ENCODE measurements at places on chromosomes 3 and 15.

- DNase-seq: no peak
These were observed 351.5 kb upstream of the ICE2 start for GRCh38 chr15:60830479-60830878.

- DNase-seq: no peak
These were observed 705.3 kb upstream of the NAALADL2 start for GRCh38 chr3:174153871-174154270.

DNA sequence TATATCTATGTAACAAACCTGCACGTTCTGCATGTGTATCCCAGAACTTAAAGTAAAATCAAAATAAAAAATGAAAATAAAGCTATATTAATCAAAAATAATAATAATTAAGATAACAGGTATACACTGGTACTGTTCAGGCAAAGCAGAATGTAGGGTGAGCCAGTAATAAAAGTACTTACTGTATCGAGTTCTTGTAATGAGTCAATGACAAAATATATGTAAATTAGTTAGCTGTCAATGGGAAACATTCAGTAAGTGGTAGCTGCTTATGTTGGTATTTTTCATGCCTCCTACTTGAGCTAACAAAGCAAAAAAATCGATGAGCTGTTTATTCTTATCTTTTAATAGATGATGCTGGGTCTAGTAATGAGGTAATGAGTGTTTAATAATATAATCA is 93.2 kb downstream of the GBE1 start:
- no peak for DNase-seq

- no peak for DNase-seq
These were observed 9.9 kb upstream of the EID1 start for GRCh38 chr15:48868023-48868422.

DNA sequence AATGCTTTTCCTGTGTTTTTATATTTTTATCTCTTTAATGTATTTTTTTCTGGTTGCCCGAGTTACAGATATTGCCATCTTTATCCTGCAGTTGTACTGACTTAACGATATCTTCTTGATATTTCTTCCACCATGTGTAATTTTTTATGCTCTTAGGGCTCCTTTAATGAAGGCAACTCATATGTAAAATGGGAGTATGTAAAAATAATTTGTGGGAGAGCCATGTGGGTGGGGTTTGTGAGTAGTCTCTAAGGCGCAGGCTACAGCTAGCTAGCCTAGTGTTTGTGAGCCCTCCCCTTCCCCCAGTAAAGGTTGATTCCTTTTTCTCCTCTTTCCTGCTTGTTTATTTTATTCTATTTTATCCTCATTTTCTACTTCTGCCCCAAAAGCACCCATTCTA is 38.1 kb downstream of the UBE2E1 start:
- DNase-seq: no peak

DNA sequence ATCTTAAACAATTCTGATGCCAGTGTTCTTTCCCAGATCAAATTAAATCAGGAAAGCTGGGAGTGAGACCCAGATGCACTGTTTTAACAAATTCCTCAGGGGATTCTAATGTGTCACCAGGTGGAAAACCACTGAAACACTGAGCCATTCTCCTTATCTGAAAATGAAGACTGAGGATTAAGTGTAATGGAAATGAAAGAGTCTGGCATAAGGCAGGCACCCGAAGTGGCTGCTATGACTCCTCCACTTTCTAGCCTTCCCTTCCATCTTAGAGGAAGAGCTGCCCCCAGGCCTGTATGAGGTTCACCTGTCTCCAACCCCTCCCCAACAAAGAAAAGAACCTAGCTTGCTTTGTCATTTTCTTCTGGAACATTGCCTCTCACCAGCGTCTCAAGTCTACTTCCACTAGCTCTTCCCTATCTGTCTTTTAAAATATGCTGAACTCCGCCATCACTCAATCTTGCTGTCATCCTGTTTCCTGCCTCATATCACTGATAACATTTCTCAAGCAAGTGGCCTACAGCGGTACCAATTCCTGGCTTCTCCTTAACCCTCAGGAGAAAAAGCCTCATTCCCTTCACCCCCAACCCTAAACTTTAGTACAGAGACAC is 13.7 kb upstream of the ABHD2 start:
- no peak for DNase-seq

DNA sequence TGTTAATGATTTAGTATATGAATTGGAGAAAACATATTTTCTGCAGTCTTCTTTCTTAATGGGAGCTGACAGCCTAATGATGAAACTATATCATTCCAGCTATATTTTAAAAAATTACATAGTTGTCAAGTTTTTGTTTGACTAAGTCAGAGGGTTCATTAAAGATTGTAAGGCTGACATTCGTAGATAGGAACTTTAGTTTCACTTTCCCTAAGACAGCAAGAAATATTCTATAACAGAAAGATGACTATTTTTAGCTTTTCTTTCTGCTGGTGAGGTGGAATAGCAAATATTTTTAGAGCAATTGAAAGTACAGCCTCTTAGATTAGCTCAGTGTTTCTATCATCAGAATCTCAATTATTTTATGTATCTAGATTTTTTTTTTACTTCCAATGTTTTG is 60.2 kb downstream of the PIAS1 start:
- no peak for DNase-seq

GRCh38 chr3:102237838-102238237 is 197.0 kb upstream of the ZPLD1 start:
- no peak for DNase-seq

GRCh38 chr3:66507423-66508260 is 6.8 kb upstream of the LRIG1 start:
- no peak for DNase-seq

GRCh38 chr15:83699028-83699427 is 45.1 kb downstream of the ADAMTSL3 start:
- DNase-seq: no peak

DNA sequence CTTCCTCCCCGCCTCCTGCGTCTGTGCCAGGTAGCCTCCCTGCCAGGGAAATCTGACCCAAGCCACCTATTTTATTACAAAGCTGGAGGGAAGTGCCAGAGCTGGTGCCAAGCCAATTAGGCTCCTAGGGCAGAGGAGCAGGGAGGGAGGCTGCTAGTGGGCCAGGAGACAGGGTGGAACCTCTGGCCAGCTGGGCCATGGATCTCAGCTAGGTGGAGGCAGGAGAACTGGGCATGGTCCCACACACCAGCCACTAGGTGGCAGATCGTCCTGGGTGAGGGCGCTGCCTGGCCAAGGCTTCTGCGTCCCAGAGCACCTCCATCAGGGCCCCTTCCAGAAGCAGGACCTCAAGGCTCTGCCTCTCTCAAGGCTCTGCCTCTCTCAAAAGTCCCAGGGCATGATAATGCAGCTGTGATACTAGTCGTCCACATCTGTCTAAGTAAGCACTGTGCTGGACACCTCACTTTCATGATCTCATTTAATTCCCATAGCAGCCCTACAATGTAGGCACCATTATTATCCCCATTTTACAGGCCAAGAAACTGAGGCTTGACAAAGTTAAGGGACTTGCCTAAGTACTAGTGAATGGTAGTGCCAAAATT is 4.5 kb upstream of the RFT1 start:
- DNase-seq: peak; percentile 76

GRCh38 chr3:71863563-71864190 is 78.7 kb upstream of the PROK2 start:
- no peak for DNase-seq

- no peak for DNase-seq
These were observed 26.5 kb downstream of the FBXO40 start for GRCh38 chr3:121619691-121620090.

DNA sequence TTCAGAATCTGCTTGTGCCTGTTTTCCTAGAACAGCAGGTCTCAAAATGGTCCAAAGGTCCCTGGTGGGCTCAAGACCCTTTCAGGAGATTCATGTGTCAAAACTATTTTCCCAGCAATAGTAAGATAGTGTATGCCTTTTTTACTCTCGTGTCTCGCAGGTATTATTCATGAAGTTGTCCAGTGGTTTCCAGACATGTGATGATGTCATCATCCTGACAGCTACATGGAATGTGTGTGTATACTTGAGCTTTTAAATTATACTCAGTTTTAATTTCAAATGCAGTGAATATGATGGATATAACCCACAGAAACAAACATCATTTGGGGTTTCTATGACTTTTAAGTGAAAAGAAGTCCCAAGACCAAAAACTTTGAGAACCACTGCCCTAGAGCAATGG is 288.6 kb downstream of the NTRK3 start:
- no peak for DNase-seq

DNA sequence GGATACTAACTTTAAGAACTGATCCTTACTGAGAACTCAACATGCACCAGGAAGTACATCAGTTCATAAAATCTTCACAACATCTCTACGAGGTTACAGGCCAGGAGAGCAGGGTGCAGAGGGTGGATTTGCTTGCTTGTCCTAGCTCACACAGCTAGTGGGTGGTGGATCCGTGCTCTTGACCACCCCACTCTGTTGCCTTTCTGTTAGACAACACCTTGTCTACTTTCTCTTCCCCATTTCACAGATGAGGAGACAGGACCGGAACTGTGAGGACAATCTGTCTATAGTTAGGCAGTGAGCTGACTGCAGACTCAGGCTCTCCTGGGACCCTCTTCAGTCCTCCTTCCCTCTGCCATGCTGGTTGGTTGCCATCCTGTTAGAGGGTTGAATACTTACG is 221.7 kb upstream of the TLE3 start:
- DNase-seq: no peak

GRCh38 chr3:52891164-52891563 is 6.2 kb downstream of the STIMATE start:
- no peak for DNase-seq

- DNase-seq: no peak
These were observed 231.0 kb downstream of the ZMAT3 start for GRCh38 chr3:178840586-178840985.

DNA sequence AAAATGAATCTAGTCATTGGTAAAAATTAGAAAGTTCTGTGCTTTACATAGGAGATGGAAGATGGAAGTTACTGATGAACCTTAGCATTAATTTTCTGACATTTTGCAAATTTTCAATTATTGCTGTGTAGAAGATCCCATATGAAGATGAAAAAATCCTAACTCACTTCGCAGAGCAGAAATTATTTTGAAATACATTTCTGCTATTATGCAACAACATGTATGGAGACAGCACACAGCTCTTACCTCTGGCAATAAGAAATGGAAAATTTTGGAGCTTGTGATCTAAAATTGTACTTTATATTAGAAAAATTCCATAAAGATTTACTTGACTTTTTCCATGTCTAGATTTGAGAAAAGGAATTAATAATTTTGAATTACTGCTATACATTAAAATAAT is 177.9 kb downstream of the WDR72 start:
- DNase-seq: no peak

DNA sequence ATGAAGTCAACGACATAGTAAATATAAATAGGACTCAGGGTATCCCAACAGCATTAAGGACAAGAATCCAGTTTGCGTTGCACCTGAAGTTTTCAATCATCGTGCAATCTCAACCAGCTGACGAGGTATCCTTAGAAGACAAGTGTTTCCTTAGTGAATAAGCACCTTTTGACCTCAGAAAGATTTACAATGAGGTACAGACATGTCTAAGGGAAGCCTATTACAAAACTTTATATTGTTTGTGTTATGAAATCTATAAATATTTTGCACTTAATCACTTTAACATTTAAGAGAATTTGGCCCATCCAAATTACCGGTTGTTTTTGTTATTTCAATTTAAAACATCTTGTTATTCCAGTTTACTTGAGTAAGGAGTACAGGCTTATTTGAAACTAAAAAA is 64.9 kb upstream of the PRICKLE2 start:
- no peak for DNase-seq

DNA sequence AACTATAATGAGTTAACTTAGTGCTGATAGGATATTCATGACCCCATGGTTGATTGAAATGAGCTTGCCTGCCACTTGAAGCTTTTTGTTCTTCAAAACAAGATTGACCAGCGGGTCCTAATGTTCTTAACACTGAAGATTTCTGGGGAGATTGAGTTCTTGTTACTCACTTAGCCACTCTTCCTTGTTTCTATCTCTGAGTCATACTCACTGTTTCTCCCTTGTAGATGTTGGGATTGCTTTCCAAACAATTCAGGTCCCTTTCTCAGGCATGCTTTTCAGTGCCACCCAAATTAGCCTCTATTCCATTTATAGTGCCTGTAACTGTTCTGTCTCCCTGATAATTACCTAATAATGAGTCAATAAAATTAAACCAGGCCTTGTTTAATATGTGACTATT is 517.0 kb downstream of the SQOR start:
- no peak for DNase-seq

DNA sequence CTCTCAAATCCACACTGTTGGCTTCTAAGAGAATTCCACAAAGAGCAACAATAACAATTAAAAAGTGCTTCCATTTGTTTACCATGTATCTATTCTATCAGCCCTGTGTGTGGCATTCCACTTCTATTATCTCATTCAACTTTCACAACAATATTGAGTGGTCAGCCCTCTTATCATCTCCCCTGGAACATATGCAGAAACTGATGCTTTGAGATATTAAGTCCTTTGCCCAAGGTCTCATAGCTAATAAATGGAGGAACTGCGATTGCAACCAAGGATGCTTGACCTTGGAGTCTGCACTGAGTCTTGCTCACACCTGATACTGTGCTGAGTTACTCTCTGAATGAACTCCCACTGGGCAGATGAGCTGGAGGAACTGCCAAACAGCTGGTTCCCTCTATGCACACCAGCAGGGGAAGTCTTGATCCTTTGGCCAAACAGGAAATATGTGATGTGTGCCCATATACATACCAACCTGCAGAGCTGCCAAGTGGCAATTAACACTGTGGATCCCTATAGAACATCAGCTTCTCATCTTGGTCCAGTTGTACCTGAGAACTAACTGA is 144.7 kb upstream of the WNT5A start:
- no peak for DNase-seq

DNA sequence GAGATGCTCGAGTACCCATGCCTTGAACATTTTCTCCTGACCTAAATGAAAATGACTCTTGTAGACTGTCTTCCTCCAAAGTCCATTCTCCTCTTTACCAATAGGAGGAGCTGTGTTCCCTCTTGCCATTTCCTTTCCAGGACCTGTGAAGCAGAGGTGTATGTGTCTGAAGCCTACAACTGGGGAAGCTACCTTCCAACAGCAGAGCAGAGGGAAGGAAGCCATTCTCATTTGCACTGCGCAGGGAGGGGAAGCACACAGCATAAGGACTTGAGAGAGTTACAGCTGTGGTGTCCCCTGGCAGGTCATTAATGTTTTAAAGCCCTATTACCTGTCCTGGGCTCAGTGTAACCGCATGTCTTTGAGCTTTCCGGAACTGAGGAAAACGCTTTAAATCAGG is 38.7 kb downstream of the HSPBAP1 start:
- DNase-seq: no peak

GRCh38 chr15:45866616-45867015 is 231.8 kb downstream of the SQOR start:
- DNase-seq: no peak

DNA sequence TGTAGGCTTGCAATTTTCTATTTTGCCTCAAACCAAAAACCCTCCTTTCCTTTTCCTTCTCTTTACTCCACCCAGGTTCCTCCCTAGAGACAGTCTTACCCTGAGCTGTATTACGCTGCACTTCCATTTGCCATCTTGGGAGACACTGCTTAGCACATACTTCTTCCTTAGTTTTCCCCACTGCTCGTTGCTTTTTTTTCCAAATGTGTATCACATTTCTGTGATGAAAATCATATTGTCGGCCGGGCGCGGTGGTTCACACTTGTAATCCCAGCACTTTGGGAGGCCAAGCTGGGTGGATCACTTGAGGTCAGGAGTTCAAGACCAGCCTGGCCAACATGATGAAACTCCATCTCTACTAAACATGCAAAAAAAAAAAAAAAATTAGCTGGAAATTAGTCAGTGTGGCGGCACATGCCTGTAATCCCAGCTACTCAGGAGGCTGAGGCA is 29.5 kb downstream of the POPDC2 start:
- no peak for DNase-seq

- DNase-seq: no peak
These were observed 107.8 kb downstream of the MBNL1 start for GRCh38 chr3:152376351-152377183.
